ENCODE measurements at places on chromosomes 11 and 22.
A peak's percentile ranks its signal among the peaks of the same experiment; 100 is the strongest.

- no peak for DNase-seq
Observed at GRCh38 chr11:120564573-120565311, 53.2 kb downstream of the GRIK4 start.

DNA sequence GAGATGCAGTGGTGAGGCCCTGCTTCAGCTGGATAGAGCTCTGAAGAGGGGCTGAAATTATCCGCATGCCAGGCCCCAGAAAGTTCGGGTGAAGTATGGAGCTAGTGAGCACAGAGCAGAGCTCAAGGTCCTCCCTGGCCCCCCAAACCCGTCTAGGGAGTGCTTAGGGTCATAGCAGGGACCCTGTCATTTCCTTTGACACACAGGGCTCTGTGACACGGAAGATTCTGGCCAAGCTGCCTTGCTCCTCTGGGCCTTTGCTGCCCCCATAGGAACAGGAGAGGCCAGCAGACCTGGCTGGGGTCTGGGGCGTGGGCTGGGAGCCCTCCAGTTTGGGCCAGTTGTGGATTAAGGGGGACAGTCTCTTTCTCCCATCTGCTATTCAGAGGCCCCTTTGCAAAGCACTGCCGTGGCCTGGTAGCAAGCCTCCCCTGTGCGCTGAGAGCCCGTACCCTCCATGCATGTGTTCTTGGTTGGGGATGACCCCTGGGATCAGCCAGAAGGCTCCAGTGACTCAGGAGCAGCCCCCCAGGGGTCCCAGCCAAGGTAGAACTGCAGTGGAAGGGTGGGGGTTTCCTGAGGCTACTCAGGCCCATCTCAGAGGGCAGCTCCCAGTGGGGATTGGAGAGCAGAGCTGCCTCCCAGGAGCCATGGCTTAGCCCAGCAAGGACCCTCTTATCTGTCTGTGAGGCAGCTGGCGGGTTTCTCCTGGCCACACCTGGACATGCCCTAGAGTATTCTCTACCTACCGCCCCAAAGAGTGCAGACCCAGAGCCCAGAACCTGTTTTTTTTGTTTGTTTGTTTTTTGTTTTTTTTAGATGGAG, 42.3 kb downstream of the RNF141 start:
- DNase-seq = no peak

- DNase-seq = no peak
Observed at GRCh38 chr11:82117362-82117761, 616.3 kb downstream of the FAM181B start.

DNA sequence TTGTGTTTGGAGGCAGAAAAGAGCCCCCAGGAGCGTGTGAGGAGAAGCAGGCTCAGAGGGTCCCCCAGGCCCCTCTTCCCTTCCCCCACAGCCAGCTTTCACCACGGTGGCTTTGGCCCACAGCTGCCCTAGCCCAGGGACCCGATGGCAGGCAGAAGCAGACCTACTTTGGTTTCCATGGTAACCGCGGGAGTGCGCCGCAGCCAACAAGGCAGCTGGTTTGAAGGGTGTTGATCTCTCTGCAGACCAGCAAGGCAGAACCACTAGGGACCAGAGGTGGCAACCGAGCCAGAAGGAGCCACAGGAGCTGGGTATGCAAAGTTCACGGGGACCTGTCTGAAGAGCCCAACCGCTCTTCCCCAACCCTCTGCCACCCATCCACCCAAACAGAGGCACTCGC, 69.4 kb downstream of the BUD13 start:
- DNase-seq = peak; percentile 10

DNA sequence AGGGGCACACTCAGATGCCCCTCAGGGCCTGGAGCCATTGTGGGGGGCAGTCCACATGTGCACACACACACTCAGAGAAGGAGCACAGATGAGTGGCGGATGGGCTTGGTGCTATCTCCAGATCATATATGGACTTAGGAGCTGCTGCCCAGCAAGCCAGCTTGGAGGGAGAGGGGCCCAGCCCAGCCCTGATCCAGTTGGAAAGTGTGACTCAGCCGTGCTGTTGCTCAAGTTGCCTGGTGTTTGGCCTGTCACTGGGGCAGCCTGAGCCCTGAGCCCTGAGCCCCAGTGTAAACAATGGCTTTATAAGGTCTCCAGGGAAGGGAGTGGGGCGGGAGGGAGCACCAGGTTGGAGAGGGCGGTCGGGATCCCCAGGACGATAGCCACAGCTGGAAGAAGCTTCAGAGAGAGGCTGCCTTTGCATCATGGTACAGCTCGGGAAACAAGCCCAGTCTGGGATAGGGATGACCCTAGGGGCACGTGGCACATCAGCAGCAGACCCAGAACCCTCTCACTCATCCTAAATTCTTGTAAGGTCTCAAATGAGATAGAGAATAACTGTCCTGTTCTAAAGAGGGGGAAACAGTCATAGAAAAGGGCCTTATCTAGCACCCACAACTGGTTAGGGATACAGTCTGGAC, 4.8 kb downstream of the SELENOM start:
- peak; percentile 43 for DNase-seq

Data from MV-4-11 (cell line).